ENCODE measurements at places on chromosomes 13 and 19.

DNA sequence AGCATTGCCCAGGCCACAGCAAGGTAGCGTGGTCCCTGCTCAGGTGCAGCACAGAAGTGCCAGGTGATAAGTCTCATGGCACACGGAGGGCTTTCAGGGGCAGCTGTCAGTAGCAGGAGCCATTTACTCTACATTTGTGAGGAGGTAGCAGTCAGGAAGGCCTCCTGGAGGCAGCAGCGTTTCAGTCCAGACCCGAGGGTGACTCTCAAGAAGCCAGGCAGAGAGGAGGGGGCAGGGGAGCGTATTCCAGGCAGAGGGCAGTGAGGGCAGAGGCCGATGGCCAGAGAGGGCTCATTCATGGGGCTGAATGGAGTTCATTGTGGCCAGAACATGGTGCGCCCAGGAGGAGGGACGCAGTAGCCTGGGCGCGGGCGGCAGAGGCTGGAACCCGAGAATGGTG lies 8.9 kb downstream of the PIAS4 start:
- DNase-seq, result no peak

GRCh38 chr13:99421271-99421670 lies 80.0 kb upstream of the TM9SF2 start:
- DNase-seq, result peak; percentile 34

GRCh38 chr13:33381906-33382305 lies 96.4 kb upstream of the STARD13 start:
- no peak for DNase-seq

GRCh38 chr13:97844151-97844550 lies 109.3 kb upstream of the IPO5 start:
- DNase-seq, result no peak

DNA sequence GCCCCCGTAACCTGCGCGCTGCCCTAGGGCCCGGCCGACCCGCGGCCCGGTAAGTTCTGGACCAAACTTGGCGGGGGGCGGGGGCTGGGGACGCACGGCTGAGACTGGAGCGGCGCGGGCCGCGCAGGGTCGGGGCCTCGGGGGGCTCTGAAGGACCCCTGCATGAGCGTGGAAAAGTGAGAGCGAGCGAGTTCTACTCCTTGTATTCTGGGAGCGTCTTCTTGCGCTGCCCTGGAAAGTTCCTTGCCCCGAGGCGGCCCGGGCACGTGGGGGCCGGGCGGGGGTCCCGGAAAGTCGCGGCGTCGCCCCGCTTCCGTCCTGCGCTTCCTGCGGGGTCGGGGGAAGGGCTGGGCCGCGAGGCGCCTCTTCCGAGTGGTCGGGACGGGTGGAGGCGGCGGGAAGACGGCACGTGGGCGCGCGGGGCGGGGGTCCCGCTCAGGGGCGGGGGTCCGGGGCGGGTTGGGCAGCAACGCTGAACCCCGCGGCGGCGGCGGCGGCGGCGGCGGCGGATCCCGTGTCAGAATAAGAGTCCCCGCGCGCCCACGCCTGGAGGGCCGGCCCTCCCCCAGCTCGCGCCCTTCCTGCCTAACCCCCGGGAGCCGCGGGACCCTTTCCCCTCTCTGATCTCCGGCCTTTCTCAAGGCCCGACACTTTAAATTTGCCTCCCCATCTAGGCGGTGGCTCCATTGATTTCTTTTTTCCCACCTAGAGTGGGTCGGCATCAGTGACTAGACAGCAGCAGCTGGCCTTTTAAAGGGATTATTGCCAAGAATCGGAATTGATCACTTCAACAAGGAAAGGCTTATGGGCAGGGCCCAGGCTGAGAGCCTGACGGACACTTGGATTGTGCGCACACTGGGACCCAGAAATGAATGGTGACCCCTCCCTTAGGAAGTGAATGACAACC lies 749 bp downstream of the GATAD2A start:
- peak; percentile 83 for DNase-seq

- DNase-seq, result no peak
These were observed 112.5 kb downstream of the COG6 start for GRCh38 chr13:39767791-39768517.

GRCh38 chr13:31242916-31243315 lies 43.1 kb downstream of the B3GLCT start:
- no peak for DNase-seq

DNA sequence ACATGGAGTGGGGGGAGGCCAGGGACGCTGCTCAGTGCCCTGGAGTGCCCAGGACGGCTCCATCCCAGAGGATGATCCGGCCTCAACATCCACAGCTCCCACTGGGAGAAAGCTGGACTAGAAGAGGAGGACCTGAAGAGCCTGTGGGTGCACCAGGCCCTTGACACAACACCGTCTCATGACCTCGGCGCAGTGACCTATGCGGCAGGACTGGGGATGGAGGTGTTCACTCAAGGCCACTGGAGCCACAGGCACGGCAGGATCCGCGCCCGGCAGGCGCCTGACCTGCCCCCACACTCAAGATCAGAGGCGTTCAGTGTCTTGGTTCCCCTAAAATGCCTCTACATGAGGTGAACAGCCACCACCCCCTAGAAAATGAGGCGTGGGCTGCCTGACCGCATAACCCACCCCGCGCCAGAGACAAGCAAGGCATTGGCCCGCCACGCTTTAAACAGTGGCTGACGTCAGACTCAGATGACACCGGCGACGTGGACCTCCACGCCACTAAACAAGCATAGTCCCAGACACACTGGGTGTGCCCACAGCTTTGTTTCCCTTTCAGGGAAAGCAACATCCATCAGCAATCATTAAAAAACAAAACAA lies 8.0 kb downstream of the SGTA start:
- peak; percentile 85 for DNase-seq

GRCh38 chr19:13102666-13103580 lies at the start of gene LYL1:
LYL1 (minus strand) TSS chr19:13102858; CDS start chr19:13101171, 1,687 bp downstream.
- peak; percentile 90 for DNase-seq

GRCh38 chr19:1473085-1473851 lies 5.7 kb downstream of the C19orf25 start:
- no peak for DNase-seq

DNA sequence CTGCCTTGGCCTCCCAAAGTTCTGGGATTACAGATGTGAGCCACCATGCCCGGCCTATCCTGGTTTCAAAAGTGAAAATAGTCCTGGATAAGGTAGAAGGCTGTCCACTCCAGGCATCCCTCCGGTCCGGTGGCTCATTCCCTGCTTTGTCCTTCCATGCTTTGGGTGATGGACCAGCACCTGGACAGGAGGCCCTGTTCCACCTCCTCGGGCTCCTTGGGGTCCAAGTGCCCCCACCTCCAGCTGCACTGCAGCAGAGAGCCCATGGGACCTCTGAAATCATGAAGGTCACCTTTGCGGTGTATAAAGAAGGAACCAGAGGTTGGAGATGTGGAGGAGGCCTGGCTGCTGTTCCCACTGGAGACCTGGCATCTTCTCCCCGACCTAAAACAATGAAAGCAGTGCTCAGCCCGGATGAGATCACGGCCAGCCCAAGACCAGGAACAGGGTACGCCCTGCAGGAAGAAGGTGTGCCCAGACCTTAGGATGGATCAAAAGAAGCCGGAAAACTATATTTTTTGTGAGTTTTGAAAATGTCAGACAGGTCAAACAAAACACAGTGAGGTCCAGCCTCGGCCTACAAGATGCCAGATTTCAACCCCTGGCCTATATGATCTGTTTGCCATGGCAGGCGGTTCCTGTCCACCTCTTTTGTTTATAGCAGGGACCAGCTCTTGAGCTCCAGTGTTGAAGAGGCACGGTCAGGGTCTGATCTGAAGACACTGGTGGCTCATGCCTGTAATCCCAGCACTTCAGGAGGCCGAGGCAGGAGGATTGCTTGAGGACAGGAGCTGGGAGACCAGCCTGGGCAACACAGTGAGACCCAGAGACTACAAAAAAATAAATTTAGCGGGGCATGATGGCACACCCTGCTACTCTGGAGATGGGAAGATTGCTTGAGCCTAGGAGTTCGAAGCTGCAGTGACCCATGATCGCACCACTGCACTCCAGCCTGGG lies 5.8 kb downstream of the LSR start:
- peak; percentile 44 for DNase-seq

All from upper lobe of right lung (tissue), 1 donor.